ENCODE measurements at places on chromosomes 16 and 17. TPM values are rescaled to one million over a fixed set of nuclear protein-coding genes. Genes with fewer than 3 reads are reported as not detected.

TSNAXIP1 gene
- 0.98 TPM for total RNA-seq

MMP15 gene
- total RNA-seq = 2.7 TPM

ATAD5 gene
- total RNA-seq = 8.0 TPM

POLG2 gene
- 9.9 TPM for total RNA-seq

ORAI3 gene
- total RNA-seq = 41.5 TPM

DNAI2 gene
- total RNA-seq = not detected

FAM83G gene
- 5.5 TPM for total RNA-seq

PITPNC1 gene
- 24.2 TPM for total RNA-seq

SOX8 gene
- total RNA-seq = 0.78 TPM

STX1B gene
- total RNA-seq = 1.1 TPM

COASY gene
- total RNA-seq = 16.9 TPM

KDM6B gene
- total RNA-seq = 5.1 TPM

CD300H gene
- not detected for total RNA-seq

KRTAP3-1 gene
- not detected for total RNA-seq

PYY gene
- not detected for total RNA-seq

CES5A gene
- total RNA-seq = not detected

NPIPB8 gene
- total RNA-seq = 0.39 TPM

ZFPM1 gene
- 2.2 TPM for total RNA-seq

SPN gene
- total RNA-seq = not detected

ATPAF2 gene
- 20.6 TPM for total RNA-seq

NHLRC4 gene
- 0.59 TPM for total RNA-seq

CARD14 gene
- under 0.01 TPM for total RNA-seq

PLK1 gene
- total RNA-seq = 46.7 TPM

AIPL1 gene
- total RNA-seq = not detected

TEKT5 gene
- total RNA-seq = not detected

ZNF205 gene
- total RNA-seq = 15.1 TPM

KRTAP1-1 gene
- total RNA-seq = not detected

EVPLL gene
- total RNA-seq = not detected

HIGD1B gene
- not detected for total RNA-seq

CACNA1H gene
- total RNA-seq = under 0.01 TPM

NOG gene
- total RNA-seq = not detected

LHX1 gene
- not detected for total RNA-seq

MILR1 gene
- 25.0 TPM for total RNA-seq

IGSF6 gene
- not detected for total RNA-seq

SCARF1 gene
- not detected for total RNA-seq
